ENCODE measurements at places on chromosomes 5 and 9. TPM values are rescaled to one million over a fixed set of nuclear protein-coding genes. Genes with fewer than 3 reads are reported as not detected.

The STK32A gene
- 0.32 TPM for total RNA-seq

The GAS1 gene
- 5.0 TPM for total RNA-seq

The SNCAIP gene
- 0.12 TPM for total RNA-seq

The SLC6A19 gene
- not detected for total RNA-seq

The MARVELD2 gene
- 9.3 TPM for total RNA-seq

The DMGDH gene
- total RNA-seq, result not detected

The CSF1R gene
- not detected for total RNA-seq

The SEC61B gene
- 120 TPM for total RNA-seq

The SEMA4D gene
- 3.1 TPM for total RNA-seq

Data from NCI-H460 (cell line).